Smooth muscle cell of the brain vasculature (primary cell): ENCODE measurements at places on chromosomes 13 and 19.

DNA sequence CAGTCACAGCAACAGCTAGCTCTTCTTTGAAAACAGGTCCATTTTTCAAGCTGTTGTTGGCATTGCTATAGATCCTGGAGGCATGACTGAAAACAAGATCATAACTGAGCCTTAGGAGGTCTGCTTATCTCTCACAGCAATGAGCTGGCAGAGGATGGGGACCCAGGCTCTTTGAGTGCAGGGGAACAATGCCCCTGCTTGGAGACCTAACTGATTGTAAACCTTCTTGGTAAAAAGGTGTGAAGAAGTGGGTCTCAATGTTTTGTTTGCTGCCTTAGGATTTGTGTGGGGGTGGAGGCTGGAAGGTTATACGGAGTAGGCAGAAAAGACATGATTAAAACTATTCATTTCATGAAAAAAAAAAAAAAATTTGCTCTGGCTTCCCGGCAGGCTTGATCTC lies 94.6 kb downstream of the EFNB2 start:
- DNase-seq: no peak

DNA sequence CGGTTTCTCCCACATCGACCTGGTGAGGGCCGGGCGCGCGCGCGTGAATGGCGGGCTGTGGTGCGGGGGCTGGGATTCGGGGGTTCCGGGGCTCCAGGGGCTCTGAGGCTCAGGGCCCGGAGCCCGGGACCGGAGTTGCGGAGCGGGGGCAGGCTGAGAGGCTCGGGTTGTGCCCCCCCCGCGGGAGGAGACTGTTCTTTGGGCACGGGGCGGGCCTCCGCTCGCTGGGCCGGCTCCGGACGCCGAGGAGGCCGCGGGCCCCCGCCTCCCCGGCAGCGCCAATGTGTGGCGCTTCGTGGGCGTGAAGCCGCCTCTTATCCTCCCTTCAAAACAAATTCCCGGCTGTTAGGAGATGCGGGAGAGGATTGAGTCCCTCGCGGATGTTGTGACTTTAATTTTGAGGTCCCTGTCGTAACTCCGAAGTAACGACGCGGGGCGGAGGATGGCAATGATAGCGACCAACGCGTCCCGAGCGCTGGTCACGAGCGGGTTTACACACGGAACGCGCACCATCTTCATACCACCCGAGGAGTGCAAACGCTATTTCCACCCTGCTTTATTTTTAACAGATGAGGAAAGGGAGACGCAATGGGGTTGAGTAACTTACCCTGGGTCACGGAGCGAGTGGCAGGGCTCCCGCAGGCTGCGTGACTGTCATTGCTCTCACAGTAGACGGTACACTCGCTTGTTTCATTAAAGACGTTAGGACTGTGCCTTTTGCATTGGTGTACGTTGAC lies 536 bp downstream of the UBA2 start:
- DNase-seq: no peak

- peak; percentile 7 for DNase-seq
These were observed 141.2 kb upstream of the KLHL1 start for GRCh38 chr13:70249332-70250064.

GRCh38 chr13:27923794-27924528 lies 4.2 kb downstream of the PDX1 start:
- DNase-seq: no peak

GRCh38 chr13:51380269-51380668 lies 40.8 kb downstream of the SERPINE3 start:
- DNase-seq: no peak

- no peak for DNase-seq
These were observed 433 bp downstream of the SIX5 start for GRCh38 chr19:45768655-45768983.

DNA sequence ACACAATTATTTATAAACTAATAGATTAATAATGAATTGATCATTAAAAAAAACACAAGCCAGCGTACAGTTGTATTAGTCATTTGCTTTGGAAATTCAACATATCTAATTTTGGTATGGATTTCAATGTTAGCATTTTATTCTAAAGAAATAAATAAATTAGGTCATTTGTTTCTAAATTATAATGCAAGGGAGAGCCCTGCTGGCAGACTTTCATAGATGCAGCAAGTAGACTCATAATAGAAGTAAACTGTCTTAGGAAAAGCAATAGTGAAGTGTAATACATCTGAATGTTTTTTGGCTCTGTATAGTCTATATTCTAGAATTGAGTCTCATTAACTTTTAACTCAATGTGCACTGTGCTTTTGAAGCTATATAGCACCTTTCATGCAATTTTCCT lies 982.4 kb upstream of the MIR17HG start:
- no peak for DNase-seq

- no peak for DNase-seq
These were observed 68.3 kb downstream of the FGF14 start for GRCh38 chr13:102333320-102334198.

DNA sequence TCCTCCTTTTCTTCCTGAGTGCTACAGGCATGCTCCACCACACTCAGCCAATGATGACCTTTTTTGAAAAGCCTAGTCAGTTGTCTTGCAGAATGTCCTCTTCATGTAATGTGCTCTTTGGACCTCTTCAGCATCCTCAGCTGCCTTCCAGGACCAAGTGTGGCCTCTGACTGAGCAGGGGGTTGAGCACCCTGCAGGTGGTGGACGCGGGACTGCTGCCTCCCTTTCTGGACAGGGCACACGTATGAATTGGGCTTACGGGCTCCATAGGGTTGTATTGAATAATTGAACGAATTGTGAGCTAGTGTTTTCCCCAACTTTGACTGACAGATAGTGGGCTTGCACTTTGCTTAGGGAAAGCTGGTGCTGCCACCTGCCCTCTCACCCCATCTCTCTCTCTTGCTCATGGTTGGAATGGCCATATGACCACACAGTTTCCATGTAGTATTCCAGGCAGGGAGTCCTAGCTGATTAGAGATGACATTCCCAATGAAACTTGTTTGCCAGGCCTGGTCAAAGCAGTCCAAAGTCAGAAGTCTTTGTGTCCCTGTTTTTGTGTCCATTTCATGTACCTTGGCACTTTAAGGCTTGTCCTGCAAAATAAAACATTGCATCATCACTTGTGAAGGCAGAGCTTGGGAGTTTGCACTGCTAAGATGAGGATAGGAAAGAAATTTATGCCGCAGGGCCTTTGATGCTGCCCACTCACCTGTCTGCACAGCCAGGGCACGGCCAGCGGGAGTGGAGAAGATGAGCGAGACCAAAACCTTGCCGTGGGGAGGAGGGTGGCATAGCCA lies 76.3 kb upstream of the NPAS1 start:
- DNase-seq: no peak

DNA sequence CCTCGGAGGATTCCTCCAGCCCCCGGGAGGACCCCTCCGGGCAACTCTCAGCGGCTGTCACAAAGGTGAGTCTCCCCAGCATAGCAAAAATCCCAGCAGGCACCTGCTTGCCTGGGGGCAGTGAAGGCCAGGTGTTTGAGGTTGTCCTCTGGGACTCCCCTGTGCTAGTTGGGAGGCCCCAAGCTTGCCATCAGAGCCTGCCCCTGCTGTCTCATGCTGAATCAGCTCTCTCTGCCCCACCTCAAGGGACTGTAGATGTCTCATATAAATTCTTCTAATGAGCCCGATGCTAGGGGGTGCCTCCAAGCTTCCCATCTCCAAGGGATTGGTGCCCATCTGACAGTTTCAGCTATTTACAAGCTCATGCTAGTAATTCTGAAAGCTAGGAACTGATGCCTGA lies 53.6 kb downstream of the NWD1 start:
- DNase-seq: no peak

- no peak for DNase-seq
These were observed 348.3 kb downstream of the TSHZ3 start for GRCh38 chr19:31000913-31001312.

DNA sequence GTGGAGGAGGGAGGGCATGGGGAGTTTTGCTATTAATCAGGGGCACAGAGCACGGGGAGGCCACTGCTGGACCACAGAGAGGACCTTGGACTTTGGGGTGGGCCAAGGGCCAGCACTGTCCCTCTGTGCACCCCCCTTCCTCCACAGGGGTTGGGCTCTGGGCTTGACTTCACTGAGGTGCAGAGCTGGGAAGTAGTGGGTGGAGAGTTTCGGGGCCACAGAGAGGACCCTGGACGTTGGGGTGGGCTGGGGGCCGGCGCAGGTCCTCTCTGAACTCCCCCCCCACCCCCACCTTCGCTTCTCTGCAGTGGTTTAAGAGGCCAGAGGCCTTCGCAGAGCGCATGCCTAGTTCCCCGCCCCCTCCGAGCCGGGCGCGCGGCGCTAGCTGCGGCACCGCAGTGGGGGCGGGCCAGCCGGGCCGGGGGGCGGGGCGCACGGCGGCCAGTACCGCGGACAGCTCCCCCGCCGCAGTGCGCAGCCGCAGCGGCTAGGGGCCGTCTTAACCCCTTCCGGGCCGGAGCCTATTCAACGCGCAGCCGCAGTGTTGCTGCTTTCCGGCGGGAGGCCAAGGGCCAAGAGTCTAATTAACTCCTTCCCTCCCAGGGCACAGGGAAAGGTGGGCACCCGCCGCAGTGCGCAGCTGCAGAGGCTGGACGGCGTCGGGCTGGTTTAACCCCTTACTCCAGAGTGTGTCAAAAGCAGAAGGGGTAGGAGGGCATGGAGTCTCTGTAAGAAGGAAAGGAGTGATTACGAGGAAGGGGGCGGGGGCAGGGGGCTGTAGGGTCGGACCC lies 3.7 kb downstream of the KCNC3 start:
- DNase-seq: no peak

DNA sequence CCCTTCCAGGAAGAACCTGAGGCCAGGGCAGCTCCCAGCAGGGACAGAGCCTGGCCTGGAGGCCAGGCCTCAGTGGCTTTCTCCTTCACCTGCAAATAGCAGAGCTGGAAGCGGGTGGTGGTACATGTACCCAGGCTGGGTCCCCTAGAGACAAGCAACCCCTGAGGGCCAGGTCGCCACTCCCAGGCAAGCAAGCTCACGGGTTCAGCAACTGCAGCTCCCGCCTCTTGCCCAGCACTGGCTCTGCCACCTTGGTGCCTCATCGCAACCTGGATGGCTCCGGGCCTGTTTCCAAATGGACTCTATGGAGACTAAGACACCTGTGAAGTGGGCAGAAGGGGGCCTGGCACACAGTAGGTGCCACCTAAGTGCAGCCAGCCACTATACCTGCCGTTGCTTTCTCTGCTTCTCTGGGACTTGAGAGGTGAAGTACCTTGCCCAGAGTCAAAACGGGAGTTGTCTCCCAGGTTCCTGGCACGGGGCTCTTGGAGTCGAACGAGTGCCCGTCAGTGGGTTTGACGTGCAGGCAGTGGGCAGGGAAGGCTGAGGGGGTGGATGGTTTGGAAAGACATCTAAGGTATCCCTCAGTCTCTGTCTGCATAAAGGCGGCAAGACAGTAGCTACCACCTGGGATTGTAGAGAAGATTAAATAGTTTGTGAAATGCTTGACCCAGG lies 2.4 kb upstream of the PLPP2 start:
- no peak for DNase-seq

DNA sequence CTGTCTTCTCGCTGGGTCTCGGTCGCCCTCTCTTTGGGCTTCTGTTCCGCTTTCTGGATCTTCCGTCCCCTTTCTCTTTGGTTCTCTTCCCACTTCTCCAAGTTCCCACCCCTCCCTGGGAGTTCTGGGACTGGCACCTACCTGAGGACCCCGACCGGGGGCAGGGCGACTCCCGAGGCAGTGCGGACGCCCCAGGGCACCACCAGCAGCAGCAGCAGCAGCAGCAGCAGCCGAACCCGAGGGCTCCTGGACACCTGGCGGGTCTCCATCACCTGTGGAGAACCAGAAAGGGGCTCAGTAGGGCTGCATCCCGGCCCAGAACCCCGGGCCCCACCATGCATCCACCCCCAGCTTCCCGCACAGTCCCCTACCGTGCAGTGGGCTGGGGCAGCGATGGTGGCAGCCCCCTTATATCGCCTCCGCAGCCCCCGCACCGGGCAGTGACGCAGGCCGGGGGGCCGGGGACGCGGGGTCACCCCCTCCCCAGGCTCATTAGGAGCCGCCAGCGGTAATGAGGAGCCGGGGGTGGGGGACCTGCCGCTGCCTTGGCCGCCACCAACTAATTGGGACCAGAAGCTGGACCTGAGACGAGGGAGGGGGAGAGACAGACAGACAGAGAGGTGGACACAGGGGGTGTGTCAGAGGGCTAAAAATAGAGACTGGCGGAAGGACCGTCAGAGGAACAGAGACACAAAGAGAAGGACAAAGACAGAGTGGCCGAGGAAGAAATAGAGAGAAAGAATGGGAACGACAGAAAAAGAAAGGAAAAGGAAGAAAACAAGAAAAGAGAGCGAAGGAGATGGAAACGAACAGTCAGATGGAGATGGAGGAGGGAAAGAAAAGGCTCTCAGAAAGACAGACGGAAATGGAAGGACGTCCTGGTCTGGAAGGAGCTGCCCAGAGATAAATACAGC lies at the start of gene PTH2:
Gene PTH2, minus strand, starts transcription at position 371 of the 914 bp plus-strand sequence. Its CDS starts 102 bp downstream, at position 269.
- no peak for DNase-seq

DNA sequence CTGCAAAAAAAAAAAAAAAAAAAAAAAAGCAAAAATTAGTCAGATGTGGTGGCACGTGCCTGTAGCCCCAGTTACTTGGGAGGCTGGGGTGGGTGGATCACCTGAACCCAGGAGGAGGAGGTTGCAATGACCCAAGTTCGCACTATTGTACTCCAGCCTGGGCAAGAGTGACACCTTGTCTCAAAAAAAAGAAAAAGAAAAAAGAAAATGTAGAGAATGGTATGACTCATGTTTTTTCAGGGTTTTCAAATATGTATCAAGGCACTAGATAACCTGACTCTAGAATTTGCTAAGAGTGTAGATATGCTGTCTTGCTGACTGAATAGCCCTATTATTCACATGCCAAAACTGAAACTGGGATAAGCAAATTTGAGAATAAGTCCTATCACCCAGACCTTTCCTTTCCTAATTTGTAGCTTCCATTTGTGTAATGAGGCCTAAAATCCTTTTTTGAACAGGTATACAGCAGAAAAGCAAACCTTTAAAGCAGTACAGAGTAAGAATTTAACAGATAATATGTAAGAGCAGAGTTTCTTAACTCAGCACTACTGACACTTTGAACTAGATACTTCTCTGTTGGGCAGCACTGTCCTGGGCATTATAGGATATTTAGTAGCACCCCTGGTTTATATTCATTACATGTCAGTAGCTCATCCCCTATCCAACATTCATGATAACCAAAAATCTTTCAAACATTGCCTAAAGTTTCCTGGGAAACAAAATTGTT lies 108.6 kb downstream of the ELF1 start:
- DNase-seq: no peak

GRCh38 chr13:112067871-112068539 lies 1.1 kb downstream of the SOX1 start:
- DNase-seq: no peak

DNA sequence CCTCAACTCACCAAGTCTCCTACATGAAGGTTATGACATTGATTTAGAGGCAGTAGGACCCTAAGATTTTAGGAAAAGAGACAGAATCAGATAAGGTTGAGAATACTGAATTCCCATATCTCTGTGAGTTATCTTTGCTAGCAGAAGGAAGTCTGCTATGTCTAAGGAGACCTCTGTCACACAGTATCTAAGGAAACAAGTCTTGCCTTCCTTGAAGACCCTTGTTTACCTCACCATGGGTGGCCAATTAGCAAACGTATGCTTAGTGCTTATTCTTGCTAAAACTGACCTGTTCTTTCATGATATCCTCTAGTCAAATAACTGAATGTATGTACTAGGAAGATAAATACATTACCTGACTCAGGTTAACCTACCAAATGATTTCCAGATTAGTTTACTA lies 855.4 kb upstream of the SLITRK1 start:
- no peak for DNase-seq

- no peak for DNase-seq
These were observed 13.8 kb downstream of the DNASE2 start for GRCh38 chr19:12867120-12868099.
